Colonic mucosa (tissue), 4 donors: ENCODE measurements at places on chromosomes 5 and 9. TPM values are rescaled to one million over a fixed set of nuclear protein-coding genes. Genes with fewer than 3 reads are reported as not detected.

Gene CER1
- not detected for total RNA-seq

Gene ARHGEF39
- total RNA-seq = 7.3 TPM

Gene GPR151
- not detected for total RNA-seq

Gene NREP
- 19.0 TPM for total RNA-seq

Gene RANBP3L
- not detected for total RNA-seq

Gene SPARC
- 107 TPM for total RNA-seq

Gene TRAF2
- total RNA-seq = 50.6 TPM

Gene CSF1R
- total RNA-seq = 26.1 TPM

Gene SOHLH1
- total RNA-seq = not detected

Gene DDX41
- 134 TPM for total RNA-seq

Gene ARAP3
- total RNA-seq = 5.1 TPM

Gene DDX4
- not detected for total RNA-seq

Gene CCDC171
- total RNA-seq = 2.3 TPM

Gene ATP10B
- 162 TPM for total RNA-seq

Gene SPAG8
- 0.58 TPM for total RNA-seq

Gene IFNA21
- not detected for total RNA-seq

Gene TMEM252
- total RNA-seq = not detected

Gene PCDHGA12
- total RNA-seq = 1.0 TPM

Gene GFI1B
- total RNA-seq = 1.3 TPM

Gene LCN6
- total RNA-seq = 1.2 TPM

Gene CTSV
- total RNA-seq = 6.0 TPM

Gene GCNT4
- total RNA-seq = 0.25 TPM

Gene ENTPD2
- total RNA-seq = 20.5 TPM

Gene ADGRD2
- not detected for total RNA-seq

Gene VCAN
- total RNA-seq = 27.2 TPM

Gene PCDHGA10
- 4.7 TPM for total RNA-seq

Gene SPINK13
- not detected for total RNA-seq

Gene INSL6
- not detected for total RNA-seq

Gene TCOF1
- 17.3 TPM for total RNA-seq

Gene DMGDH
- total RNA-seq = 0.30 TPM

Gene PTCD2
- 7.8 TPM for total RNA-seq

Gene TNC
- 5.0 TPM for total RNA-seq

Gene FOXD4L4
- not detected for total RNA-seq

Gene PCDHB10
- 1.1 TPM for total RNA-seq

Gene REEP2
- total RNA-seq = 0.42 TPM

Gene ADRA1B
- 0.32 TPM for total RNA-seq

Gene PRDM9
- not detected for total RNA-seq

Gene FBXW11
- 35.5 TPM for total RNA-seq

Gene PCDHA12
- total RNA-seq = not detected

Gene DRD1
- not detected for total RNA-seq

Gene CCDC183
- 2.4 TPM for total RNA-seq

Gene CDH6
- 2.0 TPM for total RNA-seq

Gene TEK
- 1.6 TPM for total RNA-seq

Gene KCNIP1
- total RNA-seq = 0.24 TPM

Gene CARD9
- total RNA-seq = 1.2 TPM

Gene CD74
- 200 TPM for total RNA-seq

Gene SOX30
- 0.08 TPM for total RNA-seq

Gene WDR38
- not detected for total RNA-seq

Gene SQSTM1
- total RNA-seq = 262 TPM

Gene POMT1
- total RNA-seq = 28.8 TPM

Gene LVRN
- total RNA-seq = 0.90 TPM
